Midbrain (tissue), 1 donor: ENCODE measurements at places on chromosomes 11 and 22.

DNA sequence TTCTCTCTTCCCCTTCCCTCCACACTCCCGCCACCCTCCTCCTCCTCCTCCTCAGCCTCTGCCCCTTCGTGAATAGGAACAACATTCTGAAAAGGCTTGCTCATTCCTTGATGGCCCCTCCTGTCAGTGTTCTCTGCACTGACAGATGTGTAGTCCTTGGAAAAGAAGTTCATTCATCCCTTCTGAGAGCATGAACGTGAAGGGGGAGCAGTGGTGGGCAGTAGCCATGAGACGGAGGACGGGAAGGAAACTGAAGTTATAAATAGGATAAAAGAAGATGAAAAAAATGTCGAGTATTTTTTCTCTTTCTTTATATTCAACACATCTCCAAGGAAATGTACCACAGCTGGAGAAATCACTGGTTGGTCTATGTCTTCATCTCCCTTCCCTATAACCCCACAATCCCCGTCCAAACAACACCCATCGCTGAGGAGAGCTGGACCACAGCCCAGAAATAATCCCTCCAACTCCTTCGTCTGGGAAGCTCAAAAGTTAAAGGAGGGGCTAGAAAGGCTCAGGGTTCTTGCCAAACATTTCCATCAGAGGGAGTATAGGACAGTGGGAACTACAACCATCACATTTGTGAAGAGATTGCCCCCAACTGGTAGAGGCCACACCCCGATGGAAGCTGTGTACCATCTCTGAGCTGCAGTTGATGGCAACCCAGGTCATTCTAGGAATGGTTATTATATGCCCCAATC lies 33.5 kb downstream of the ETS1 start:
- peak; percentile 65 for DNase-seq

GRCh38 chr11:100066399-100066798 lies 620.7 kb upstream of the ARHGAP42 start:
- DNase-seq, result no peak

DNA sequence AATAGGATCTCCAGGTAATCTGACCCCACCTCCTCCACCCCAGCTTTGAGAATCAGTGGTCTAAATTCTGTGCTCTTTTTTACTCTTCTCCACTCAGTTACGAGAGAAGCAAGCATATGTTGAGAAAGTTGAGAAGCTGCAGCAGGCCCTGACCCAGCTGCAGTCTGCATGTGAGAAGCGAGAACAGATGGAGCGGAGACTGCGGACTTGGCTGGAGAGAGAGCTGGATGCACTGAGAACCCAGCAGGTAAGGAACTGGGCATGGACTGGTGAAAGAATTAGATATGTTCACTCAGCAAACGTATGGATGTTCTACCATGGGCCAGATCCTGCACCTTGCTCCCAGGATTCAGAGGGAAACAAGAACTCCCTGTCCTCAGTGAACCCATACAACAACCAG lies 85.7 kb downstream of the AMOTL1 start:
- no peak for DNase-seq

DNA sequence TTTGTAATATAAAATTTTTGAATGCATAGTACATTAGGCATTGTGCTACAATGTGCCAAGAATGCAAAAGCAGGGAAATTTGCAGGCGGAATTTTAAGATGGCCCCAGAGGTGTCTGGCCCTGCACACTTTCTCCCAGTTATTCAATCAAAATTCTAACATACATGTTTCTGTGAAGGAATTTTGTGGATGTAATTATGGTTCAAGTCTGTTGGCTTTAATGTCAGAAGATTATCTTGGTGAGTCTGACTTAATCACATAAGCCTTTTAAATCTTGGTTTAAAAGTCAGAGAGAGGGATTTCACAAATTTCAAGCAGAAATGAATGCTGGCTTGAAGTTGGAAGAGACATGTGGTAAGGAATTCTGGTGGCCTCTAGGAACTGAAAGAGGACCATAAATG lies 423.4 kb upstream of the CCDC179 start:
- no peak for DNase-seq

DNA sequence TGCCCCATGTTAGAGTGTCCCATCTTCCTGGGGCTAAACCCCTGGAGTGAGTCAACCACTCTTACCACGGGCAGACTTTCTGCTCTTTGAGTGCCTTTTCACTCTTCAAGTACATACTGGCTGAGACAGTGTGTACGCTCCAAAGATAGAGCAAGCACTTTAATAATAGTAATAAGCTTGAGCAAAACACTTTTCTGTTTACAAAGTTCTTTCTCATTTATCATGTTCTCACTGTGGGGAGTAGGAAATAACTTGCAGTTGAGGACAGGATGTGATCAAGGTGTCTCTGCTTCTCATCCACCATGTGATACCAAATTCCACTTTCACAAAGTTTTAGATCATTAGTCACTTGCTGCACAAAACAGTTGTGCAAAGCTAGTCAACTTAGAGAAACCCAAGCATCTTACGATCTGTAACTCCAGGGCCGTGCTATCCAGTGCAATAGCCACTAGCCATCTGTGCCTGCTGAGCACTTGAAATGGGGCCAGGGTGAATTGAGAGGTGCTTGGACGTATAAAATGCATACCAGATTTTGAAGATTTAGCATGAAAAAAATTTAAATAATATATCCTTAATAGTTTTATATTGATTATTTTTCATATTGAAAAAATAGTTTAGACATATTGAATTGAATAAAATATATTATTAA lies 135.3 kb downstream of the KIF18A start:
- DNase-seq, result no peak

GRCh38 chr11:8103909-8104308 lies 22.9 kb downstream of the TUB start:
- no peak for DNase-seq

DNA sequence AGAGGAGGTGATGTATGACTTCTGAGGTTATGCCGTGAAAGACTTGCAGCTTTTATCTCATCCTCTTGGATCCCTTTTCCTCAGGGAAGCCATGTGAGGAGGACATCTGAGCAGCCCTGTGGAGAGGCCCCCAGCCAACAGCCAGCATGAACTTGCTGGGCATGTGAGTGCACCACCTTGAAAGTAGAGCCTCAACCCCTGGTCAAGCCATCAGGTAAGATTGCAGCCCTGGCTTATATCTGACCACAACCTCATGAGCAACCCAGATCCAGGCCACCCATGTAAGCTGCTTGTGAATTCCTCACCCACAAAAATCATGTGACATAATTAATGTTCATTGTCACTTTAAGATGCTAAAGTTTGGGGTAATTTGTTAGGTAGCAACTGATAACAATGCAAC lies 121.0 kb downstream of the MIAT start:
- no peak for DNase-seq

DNA sequence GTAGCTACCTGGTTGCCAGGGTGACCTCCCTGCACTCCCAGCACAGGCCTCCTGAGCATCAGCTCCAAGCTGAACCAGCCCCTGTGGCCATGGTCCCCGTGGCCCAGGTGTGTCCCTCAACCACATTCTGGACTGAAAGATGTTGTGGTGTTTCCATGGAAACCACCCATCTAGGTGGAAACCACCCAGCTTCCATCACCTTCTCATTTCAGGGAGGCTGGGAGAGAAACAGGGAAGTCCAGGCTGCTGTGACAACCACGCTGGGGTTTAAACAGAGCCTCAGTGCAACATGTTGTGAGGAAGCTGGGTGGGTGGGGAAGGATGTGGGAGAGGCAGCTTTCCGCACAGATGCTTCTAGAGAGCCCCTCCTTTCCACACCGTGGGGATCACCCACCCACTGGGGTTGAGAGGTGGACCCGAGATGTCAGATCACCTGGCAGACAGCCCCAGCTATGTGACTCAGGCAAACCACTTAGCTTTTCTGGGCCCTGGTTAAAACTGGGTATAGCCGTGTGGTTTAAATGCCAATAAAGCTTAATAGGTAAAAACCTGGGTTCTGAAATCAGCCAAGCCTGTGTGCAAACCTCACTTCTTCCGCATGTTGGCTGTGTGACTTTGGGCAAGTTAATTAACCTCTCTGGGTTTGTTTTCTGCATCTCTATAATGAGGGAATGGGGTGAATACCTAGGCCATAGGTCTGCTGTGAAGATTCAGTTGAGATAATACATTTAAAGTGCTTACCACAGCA lies 46.4 kb downstream of the CD82 start:
- DNase-seq, result no peak

DNA sequence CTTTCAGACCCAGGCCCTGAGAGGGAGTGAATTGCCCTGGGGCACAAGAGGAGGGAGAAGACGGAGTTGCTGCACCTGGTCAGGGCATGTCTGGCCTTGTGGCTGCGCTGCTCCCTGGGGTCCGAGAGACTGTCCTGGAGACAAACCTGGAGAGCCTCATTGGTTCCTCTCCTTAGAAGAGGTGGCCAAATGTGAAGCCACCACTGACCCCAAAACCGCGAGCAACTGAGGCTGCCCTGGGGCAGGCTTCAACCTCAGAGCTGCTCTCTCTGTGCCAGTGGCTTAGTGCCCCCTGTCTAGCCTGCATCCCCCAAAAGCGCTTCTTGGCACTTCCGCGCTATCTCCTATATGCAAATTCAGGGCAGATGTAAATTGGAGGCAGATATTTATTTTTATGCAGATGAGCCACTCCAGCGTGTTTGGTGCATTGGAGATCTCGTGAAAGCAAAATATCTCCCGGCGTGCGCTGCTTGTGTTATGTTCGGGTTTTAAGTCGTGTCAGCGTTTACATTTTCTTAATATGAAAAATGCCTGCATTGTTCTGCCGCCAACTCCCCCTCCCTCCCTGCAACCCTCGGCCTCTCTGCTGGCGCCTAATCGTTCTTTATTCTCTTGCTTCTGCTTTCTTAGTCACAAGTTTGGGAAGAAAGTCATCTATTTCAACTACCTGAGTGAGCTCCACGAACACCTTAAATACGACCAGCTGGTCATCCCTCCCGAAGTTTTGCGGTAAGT lies 69.5 kb downstream of the ARHGAP8 start:
- no peak for DNase-seq

GRCh38 chr11:11961399-11962028 lies 46.9 kb downstream of the DKK3 start:
- no peak for DNase-seq

DNA sequence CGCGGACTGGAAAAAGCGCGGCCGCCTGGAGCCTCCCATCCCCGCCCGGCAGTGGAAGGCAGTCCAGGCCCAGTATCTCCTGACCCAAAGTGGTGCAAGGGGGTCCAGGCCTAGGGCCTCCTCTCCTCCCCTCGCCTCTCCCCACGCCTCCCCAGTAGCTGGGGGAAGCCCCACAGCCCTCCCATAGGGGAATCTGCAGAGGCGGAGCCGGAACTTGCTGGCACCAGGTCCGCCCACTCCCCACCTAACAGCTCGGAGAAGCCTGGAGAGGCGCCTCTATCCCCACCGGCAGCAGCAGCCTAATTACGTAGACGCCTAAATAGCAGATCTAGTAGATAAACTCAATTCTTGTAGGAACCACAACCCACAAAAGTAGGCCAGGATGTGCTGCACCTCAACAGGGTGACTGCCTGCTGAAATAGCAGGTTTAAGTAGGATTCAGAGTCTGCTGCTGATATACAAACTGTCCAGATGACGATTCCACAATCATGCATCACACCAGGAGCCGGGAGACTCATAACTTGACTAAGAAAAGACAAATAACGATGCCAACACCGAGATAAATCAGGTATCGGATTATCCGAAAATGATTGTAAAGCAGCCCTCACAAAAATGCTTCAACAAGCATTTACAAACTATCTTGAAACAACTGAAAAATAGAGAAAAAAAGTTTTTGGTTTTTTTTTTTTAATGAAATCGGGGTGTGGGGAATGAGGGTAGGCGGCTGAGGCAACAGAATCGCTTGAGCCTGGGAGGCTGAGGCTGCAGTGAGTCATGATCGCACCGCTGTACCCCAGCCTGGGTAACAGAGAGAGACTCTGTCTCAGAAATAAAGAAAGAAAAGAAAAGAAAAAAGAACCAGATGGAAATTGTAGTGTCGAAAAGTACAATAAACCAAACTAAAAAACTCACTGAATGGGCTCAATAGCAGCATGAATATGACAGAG lies 11.4 kb upstream of the BRD1 start:
- DNase-seq, result no peak

DNA sequence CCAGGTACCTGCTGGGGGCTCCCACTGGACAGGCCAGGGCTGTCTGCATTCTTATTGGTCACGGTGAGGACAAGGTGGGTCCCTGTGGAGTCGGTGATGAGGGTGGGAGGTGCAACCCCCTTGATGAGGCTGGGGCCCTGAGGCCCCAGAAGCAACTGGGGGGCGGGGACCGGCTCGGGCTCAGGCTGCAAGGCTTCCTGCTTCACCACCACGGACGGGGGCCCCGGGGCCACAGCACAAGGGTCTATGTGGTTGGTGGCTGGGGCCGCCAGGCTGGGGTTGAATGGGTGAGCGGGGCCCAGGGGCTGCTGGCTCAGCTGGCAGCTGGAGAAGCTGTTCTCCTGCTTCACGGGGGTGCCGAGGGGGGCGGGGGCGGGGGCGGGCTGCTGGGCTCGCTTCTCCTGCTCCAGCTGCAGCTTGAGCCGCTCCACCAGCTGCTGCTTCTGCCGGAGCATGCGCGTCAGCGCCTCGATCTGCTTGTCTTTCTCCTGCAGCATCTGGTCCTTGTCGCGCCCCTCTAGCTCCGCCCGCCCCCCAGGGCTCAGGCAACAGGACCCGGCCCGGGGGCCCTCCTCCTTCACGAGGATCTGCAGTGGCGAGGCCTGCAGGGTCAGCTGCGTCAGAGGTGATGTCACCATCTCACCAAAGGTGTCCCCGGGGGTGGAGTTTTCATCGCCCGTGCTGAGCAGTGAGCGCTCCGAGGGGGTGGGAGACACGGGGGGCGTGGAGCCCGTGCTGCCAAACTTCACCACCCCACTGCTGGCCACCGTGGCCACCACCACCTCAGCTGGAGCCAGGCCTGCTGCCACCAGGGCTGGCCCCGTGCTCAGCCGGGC lies 48.2 kb downstream of the SGSM3 start:
- DNase-seq, result no peak

- no peak for DNase-seq
These were observed 5.5 kb upstream of the PCF11 start for GRCh38 chr11:83151274-83151977.

GRCh38 chr11:94149431-94150017 lies 20.9 kb downstream of the PANX1 start:
- DNase-seq, result no peak

- DNase-seq, result no peak
These were observed 3.0 kb upstream of the WEE1 start for GRCh38 chr11:9570313-9571025.

- DNase-seq, result no peak
These were observed 172.9 kb upstream of the MPPED2 start for GRCh38 chr11:30758946-30759504.

DNA sequence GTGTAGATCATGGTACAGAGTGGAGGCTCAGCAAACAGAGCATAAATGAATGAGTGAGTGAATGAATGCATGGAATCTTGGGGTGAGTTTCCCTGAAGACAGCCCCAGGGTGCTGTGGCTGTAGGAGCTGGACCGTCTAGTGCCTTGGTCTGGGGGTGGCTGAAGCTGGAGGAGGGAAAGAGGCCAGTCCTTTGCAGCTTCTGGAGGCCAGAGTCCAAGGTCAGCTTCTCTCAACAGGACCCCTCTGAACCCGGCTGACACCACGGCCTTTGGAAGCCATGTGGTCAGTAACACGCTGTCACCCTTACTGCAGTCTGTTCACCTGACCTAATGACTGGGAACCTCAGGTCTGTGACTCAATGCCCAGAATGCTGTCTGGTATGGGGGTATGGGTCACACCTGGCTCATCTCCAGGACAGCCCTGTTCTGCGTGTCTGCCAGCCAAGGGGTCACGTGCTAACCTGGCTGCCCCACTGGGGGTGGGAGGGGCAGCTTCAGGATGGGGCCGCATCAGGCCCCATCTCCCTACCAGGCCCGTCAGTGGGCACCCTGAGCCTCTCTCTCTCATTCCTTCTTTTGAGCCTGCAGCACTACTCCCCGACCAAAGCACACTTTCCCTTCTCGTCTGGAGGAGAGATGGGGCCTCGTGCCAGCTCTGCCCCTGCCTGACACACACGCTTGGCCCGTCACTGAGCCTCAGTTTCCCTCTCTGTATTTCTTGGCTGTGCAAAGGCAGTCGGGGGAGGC lies 24.1 kb upstream of the CHKA start:
- DNase-seq, result no peak
